Cardiac fibroblast (primary cell): ENCODE measurements at places on chromosomes 4 and X.

GRCh38 chr4:26525771-26526150 is 35.5 kb upstream of the CCKAR start:
- DNase-seq = no peak

GRCh38 chrX:100731441-100732281 is at the start of gene SYTL4:
Gene SYTL4, minus strand, starts transcription at chrX:100732121. Its CDS starts 30,084 bp downstream, at chrX:100702037.
- peak; percentile 9 for DNase-seq

- peak; percentile 2 for DNase-seq
Measured at GRCh38 chr4:148634476-148634875, 192.3 kb upstream of the NR3C2 start.

DNA sequence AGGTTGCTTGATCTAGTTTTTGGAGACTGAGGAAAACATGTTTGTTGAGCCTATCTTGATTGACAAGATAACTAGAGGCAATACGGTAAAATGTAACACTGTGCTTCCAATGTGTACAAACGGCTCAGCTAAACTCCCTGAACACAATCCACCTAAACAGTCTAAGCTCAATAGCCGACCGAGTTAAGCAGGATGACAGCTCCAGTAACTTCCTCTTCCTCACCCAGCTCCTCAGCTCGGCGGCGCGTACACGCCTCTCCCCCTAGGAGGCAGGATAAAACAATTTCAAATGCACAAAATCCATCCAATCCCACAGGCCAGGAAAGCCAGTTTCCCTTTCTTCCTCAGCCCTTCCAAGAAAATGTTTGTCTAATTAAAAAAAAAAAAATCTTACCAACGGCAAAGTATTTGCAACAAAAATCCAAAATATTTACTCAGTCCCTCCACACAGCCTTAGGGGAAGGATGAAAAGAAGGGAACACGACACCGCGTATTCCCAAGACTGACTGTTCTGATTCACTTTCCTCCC is 1.0 kb downstream of the CNOT6L start:
- DNase-seq = peak; percentile 87

DNA sequence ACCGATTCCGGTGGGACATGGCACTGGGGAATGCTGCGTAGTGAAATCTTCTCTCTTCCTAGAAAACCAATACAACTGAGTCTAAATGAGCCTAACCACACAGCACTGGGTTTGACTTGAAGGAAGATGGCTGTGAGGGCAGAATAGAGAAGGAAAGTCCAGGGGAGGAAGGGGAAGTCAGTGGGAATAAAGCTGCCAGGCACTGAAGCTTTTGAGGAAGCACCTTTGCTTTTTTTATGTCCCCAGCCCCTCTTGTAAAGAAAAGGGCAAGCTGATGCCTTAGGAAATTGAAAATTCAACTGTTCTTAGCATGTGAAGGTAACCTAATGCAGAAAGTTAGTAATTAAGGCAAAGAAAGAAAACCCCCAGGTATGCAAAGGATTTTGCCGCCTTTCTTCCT is 20.6 kb downstream of the MED28 start:
- no peak for DNase-seq

GRCh38 chrX:54492340-54492739 is 3.7 kb downstream of the FGD1 start:
- DNase-seq = peak; percentile 53

DNA sequence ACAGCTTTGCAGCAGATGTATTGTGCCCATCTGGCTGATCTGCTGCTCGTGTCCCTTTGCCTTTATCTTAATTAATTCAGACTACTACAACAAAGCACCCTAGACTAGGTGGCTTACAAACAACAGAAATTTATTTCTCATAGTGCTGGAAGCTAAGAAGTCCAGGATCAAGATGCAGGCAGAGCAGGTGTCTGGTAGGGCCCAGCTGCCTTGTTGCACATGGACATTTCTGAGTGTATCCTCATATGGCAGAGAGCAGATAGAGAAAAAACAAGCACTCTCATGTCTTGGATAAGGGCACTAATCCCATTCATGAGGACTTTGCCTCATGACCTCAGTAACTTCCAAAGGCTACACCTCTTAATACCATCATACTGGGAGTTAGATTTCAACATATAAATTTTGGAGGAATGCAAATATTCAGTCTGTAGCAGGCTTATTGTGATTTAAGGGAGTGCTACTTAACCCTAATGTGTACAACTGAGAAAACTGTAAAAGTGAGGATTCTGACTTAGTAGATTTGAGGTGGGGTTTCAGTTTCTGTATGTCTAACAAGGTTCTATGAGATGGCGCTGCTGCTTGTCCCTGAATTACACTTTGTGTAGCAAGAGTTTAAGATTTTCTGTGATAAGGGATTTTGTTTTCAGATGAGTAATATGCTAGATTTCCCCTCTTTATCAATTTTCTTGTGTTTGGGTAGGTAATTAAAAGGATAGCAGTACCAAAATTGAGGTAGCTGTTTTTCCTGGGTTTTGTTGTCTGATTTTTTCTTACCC is 473.2 kb upstream of the TECRL start:
- no peak for DNase-seq

DNA sequence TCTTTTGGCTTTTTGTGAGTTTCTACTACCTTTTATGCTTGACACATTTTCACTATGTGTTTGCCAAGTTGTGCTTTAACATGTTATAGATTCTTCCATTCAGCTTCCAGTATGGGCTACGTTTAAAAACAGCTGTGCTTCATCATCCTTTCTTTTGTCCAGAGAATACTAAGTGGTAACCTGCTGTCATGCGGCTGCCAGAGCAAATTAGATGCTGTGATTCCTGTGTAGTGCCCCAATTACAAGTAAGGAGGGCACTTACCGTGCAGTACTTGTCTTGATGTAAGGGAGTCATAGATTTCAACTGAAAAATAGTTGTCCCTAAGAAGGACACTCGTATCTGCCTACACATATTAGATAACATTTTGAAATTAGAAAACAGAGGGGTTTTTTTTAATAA is 531.8 kb upstream of the GALNTL6 start:
- no peak for DNase-seq

- DNase-seq = no peak
Measured at GRCh38 chr4:48639807-48640206, 140.3 kb downstream of the FRYL start.

- peak; percentile 90 for DNase-seq
Measured at GRCh38 chr4:56134266-56134665, 185.5 kb downstream of the CEP135 start.
